ENCODE measurements at places on chromosomes 11 and 22.

GRCh38 chr11:16561150-16561549 lies 177.3 kb upstream of the C11orf58 start:
- no peak for DNase-seq

DNA sequence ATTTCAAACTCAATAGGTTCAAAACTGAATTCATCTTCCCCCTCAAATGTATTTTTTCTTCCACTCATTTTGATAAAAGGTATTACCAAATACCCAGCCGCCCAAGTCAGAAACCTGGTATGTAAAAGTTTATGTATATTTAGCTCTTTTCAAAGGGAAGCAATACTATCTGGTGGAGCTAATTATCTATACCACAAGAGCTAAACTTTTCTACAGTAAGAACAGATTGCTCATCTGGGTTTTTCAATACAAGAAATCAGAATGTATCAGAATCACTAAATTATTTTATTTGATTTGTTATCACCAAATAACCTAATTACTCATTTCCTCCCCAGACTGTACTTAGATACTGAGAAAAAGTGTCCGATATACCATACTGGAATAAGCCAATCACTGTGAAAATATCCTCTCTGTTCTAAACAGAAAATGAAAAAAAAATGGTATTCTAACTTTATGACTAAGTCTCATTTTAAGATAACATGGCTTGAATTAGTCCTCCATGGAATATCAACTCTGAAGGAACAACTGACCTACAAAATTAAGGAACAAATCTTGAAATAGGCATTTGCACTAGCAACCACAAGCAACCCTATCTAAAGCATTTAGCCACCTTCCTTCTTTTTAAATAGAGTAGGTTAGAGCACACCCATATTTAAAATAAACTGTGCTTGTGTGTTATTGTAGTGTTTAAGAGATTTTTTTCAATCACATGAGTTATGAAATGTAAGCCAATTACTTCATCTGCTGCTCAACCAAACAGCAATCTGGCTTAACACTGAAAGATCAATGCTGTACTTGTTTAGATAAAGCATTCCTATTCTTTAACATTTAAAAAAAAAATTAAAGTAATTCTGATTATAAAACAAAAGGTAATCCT lies 35.0 kb downstream of the RDX start:
- DNase-seq, result no peak

- no peak for DNase-seq
These were observed 13.6 kb upstream of the RNH1 start for GRCh38 chr11:520428-521176.

GRCh38 chr22:30877662-30878515 lies 90.7 kb downstream of the MORC2 start:
- no peak for DNase-seq

- no peak for DNase-seq
These were observed 5.4 kb downstream of the SLC25A45 start for GRCh38 chr11:65377036-65377435.

DNA sequence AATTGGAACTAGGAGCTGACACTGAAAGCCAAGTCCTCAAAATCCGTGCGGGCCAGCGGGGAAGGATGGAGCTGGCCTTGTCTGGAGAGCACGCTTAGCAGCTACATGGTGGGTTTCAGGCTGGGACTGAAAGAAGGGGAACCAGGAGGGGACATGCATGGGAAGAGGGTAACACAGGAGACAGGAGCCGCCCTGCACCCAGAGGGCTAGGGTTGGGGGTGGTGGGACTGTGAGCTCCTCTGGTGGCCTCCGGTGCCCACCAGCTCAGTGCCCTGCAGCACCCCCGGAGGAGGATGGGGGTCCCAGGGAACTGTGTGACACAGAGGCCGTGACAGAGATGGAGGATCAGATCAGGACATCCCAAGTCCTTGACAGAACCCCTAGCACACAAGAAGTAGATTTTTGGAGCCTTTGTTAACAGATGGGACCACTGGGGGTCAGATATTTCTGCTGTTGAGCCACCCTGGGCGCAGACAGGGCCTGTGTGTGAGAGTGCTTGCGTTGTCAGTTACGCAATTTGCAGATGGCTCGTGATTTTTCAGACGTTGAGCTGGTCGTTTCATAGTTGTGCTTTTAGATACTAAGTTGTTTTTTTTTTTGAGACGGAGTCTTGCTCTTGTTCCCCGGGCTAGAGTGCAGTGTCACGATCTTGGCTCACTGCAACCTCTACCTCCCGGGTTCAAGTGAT lies 21.3 kb upstream of the GRAMD4 start:
- DNase-seq, result peak; percentile 52

DNA sequence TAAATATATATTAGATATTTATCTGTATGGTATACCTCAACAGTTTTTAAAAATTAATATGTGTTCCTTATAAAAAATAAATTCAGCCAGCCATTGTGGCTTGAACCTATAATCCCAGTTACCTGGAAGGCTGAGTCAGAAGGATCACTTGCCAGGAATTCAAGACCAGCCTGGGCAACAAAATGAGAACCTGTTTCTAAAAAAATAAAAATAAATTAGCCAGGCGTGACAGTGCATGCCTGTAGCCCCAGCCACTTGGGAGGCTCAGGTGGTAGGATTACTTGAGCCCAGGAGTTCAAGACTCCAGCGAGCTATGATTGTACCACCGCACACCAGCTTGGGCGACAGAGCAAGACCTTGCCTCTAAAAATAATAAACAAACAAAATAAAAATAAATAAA lies 54.9 kb downstream of the PHF21A start:
- no peak for DNase-seq

DNA sequence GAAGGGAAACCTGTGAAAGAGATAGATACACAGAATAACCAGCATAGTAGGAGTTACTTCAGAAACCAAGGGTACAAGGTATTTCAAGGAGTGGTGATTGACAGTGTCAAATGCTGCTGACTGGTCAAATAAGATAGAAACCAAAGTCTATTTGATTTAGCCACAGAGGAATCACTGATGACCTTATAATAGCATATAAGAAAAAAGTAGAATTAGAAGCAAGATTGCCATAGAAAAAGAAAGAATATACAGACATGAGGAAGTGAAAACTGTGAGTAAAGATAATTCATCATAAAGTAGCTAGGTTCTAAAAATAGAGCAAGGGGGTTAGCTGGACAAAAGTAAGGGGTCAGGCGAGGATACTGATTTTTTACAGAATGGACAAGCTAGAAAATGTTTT lies 14.2 kb downstream of the ZBTB44 start:
- DNase-seq, result no peak

- DNase-seq, result peak; percentile 79
These were observed at the start of gene CD3G for GRCh38 chr11:118343981-118344515. Gene CD3G, plus strand, starts transcription at chr11:118344344. Its CDS starts 80 bp downstream, at chr11:118344424.

- peak; percentile 17 for DNase-seq
These were observed 734 bp downstream of the SNU13 start for GRCh38 chr22:41687901-41688364.

DNA sequence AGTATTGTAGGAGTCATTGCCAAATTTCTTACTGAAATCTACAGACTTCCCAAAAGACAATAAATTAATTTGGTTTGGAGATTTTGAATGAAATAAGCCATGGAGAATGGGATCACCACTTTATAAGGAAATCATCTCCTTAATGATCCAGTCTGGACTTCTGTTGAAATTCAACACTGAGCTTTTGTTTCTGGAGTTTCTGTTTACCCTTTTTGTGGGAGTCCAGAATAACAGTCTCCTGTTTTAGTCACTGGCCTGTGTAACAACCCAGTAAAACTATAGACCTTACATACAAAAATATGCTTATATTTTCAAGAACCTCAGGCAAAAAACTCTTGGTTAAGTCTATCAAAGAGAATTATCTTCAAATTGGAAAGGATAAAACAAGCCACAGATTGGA lies 321.7 kb upstream of the PLET1 start:
- no peak for DNase-seq

GRCh38 chr22:49660321-49660720 lies 167.4 kb downstream of the BRD1 start:
- no peak for DNase-seq

DNA sequence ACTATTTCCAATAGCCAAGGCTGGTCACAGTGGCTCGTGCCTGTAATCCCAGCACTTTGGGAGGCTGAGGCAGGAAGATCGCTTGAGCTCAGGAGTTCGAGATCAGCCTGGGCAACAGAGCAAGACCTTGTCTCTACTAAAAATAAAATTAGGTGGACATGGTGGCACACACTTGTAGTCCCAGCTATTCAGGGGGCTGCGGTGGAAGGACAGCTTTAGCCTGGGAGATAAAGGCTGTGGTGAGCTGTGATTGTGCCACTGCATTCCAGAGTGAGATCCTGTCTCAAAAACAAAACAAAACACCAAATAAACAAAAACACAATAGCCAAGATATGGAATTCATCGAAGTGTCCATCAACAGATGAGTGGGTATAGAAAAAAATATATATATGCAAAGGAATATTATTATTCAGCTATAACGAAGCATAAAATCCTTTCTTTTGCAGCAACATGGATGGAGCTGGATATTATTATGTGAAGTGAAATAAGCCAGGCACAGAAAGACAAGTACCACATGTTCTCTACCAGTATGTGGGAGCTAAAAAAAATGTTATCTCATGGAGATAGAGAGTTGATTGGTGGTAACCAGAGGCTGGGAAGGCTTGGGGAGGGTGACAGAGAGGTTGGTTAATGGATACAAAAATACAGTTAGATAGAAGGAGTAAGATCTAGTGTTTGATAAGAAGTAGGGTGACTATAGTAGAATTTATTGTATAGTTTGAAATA lies 22.6 kb upstream of the DLAT start:
- DNase-seq, result no peak

- DNase-seq, result no peak
These were observed 85.6 kb downstream of the KIRREL3 start for GRCh38 chr11:126914941-126915340.

- DNase-seq, result no peak
These were observed 65.6 kb downstream of the IGLL1 start for GRCh38 chr22:23514322-23515038.

DNA sequence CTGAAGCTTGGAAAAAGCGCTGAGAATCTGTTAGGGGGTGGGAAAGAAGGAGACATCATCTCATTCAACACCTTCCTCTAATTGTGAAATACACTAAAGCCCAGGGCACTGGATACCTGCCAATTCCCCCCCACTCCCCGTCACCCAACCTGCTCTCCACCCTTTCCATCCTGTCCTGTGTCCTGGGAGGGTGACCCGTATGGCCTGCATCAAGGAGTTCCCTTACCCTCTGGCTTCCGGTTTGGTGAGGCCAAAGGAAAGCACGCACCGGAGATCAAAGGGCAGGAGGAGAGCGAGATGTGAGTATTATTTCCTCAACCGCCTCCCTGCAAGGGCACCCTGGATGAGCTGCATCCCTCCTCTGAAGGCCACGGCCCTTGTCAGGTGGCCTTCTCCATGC lies 65.0 kb upstream of the PTPRJ start:
- DNase-seq, result no peak

- DNase-seq, result no peak
These were observed 305.9 kb downstream of the CADM1 start for GRCh38 chr11:115198321-115198741.

DNA sequence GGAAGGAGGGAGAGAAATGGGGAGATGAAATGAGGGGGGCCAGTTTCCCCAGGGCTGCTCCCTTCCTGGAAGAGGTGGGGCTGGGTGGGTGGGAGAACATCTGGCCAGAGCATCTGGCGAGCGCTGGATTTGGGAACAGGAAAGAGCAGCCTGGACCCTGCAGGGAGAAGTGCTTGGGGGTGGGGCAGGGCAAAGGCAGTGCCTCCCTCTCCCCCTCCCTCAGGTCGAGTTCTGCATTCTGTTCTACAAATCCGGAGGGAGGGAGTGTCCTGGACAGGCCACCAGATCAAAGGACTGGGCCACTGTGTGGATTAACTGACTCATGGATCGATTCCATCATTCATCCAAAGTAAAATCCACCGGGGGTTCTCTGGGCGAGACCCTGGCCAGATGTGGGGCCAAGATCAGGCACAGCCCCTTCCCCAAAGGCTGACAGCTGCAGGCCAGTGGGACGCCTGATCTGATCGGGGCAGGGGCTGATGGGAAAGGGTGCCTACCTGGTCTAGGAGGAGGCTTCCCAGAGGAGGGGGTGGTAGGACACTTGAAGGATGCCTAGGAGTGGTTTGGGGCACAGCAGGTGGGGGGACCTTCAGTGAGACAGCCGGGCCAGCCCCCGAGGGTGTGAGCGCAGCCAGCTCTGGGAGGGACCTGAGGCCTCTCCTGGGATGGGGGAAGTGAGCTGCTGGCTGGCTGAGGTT lies 57.5 kb downstream of the CACNA1I start:
- no peak for DNase-seq

DNA sequence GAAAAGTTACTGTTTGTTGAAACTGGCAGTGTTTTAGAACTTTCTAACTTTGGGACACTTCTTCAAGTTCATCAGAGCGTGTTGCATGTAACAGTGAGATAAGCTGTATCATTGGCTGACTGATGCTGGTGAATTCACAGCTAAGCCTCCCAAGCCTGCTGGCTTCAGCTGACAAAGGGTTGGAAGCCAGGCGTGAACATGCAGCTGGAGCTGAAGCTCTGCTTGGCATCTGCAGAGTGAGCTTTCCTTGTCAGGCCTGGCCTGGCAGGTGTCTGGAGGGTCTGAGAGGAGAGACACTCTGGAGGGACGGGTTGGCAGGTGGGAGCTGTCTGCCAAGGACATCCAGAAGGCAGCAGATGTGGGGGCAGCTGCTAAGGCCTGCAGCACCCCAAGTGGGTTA lies 1.5 kb downstream of the AMPD3 start:
- no peak for DNase-seq
